ENCODE measurements at places on chromosomes 3 and 15. TPM values are rescaled to one million over a fixed set of nuclear protein-coding genes. Genes with fewer than 3 reads are reported as not detected.

PFKFB4 gene
- 38.2 TPM for total RNA-seq

DNA sequence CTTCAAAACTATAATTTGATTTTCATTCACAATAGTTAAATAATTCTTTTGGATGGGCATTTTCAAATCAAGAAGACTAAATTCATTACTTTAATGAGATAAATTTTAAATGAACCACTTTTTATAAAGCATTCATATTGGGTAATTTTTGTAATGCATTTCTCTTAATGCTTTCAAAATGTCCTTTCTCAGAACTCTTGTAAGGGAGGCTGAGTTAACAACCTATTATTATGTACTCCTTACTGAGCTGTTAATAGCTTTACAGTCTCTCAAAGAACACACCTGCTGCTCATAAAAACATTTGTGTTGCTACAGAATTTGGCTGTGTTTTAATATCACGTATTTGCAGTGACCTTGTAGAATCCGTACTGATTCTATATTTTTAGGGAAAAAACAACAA lies 334.0 kb upstream of the ARL6 start:
- no peak for DNase-seq

GRCh38 chr3:36957862-36958686 lies 13.2 kb upstream of the TRANK1 start:
- peak; percentile 80 for DNase-seq

DNA sequence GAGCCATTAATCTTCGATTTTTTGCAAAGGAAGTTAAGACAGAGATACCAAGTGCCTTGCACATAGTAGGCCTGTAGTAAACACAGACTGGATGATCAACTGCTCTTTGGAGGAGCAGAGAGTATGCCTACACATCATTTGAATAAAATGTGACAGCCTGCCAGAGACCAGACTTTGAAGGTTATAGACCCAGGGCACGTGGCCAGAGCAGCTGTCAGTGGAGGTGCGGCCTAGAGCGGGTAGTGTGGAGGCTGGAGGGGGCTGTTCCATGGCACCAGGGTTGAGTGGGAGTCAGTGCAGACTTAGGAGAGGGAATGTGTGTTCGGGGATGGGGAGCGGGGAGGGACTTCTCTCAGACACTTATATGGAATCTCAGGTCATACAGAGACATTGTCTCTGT lies 80.8 kb downstream of the SMAD3 start:
- DNase-seq = peak; percentile 52

DNA sequence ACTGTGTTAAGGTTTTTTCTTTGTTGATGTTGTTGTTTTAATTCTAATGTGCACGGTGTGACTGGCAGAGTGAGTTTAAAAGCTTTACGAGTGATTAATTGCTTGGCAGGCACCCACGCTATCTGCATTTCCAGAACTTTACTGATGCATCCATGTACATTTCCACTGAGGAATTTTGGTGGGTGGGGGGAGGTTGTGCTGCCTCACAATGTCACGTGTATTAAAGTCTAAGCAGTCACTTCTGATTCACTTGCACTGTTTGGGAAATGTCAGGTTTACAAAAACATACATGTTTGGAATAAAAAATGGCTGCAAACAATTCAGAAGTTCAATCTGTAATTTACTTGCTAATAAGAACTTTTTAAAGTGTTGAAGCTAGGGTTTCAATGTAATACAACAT lies 38.5 kb upstream of the CTDSPL start:
- peak; percentile 27 for DNase-seq

DNA sequence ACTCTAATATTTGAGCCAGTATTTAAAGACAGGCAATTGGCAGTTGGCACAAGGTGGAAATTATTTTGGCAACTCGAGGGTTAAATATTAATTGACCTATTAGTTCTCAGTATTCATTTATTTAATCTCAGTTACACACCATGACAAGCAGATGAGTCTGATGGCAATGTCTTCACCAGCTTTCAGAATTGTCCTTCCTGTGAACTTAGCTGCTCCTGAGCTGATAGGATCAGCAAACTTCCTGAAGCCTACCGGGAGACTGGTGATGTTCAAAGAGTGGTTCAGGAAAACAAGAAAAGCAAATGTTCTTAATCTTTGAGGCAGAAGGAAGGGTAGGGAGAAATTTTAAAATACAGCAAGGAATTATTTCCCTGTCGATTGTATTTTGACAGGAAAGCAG lies 522.2 kb downstream of the SOX2 start:
- no peak for DNase-seq

MYH15 gene
- total RNA-seq = not detected

DNA sequence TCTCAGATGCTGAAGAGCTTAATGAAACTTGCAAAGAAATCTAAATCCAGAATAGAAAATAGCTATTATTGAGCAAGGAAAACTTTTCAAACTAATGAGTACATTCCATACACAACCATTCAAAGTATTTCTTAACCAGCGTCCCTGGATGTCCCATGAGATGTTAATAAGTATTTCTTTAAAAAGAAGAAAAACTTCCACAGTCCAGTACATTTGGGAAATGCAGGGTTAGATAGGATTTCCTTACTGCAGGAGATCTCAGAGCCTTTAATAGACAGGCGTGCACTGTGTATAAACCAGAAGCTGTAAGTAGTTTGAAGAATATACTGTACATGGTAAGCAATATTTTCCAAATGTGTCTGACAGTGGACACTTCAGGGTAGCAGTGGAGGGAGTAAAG lies 29.6 kb upstream of the BHLHE40 start:
- peak; percentile 42 for DNase-seq

SNX22 gene
- total RNA-seq = 0.17 TPM

DNA sequence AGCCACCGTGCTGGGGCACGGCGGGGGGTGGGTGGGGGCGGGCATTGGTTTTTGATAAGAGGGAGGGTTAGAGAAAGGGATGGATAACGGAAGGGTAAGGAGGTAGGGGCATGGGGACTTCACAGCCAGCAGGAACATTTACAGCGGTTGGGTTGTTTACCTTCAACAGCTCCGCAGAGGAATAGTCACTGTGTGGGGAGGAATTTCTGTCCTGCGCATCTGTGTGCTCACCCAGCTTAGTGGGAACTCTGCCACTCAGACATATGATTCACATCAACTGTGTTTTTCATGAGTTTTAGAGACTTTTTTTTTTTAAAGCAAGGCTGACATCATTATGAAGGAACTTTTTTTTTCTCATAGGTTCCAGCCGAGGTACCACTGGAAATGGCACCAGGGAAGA lies 19.6 kb downstream of the CHRD start:
- DNase-seq = peak; percentile 82

TRH gene
- not detected for total RNA-seq

DNA sequence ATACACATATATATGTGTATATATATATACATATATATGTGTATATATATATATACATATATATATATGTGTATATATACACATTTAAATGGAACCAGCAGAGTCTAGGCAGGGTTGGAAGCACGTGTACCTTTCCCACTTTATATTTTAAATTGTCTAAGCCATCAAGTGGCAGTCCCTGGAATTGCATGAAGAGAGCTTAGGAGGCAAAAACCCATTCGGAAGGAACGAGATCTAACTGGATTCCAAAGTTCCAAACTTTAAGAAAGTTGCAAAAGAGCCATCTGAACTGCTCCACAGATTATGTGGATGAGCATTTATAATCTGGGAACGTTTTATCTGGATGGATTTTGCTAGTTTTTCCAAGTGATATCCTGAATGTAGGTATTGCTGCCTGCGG lies 186.5 kb downstream of the FOXP1 start:
- peak; percentile 51 for DNase-seq

DNA sequence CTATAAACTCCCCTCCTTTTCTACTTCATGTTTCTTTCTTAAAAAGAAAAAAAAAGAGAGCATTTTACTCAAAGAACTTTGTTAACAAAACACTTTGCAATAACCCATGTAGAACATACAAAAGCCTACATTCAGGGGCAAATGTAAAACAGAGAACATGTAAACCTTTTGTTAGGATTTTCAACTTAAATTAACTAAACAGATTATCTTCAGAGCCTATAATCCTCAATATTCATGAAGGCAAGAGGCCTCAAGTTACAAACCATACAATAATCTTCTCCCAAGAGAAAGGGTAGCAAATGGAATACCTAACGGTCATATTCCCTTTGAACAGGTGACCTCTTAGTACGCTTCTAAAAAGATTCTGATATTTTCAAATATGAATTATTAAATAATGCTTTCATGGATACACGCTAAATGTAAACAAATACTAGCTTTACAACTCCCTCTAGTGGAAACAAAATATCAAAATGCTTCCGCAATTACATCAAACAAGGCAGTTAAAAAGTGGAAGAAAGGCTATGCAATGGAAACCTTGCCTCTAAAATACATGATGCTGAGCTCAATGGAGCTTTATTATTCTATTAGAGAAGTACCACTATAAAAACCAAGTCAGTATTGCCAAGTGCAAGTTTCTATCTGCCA lies 9.9 kb downstream of the CEP152 start:
- DNase-seq = peak; percentile 50

CADPS gene
- not detected for total RNA-seq

TMEM43 gene
- total RNA-seq = 76.2 TPM

- no peak for DNase-seq
These were observed 66.5 kb downstream of the PLXNA1 start for GRCh38 chr3:127049393-127049792.

FAM81A gene
- total RNA-seq = 1.4 TPM

MAGI1 gene
- 30.5 TPM for total RNA-seq

DNA sequence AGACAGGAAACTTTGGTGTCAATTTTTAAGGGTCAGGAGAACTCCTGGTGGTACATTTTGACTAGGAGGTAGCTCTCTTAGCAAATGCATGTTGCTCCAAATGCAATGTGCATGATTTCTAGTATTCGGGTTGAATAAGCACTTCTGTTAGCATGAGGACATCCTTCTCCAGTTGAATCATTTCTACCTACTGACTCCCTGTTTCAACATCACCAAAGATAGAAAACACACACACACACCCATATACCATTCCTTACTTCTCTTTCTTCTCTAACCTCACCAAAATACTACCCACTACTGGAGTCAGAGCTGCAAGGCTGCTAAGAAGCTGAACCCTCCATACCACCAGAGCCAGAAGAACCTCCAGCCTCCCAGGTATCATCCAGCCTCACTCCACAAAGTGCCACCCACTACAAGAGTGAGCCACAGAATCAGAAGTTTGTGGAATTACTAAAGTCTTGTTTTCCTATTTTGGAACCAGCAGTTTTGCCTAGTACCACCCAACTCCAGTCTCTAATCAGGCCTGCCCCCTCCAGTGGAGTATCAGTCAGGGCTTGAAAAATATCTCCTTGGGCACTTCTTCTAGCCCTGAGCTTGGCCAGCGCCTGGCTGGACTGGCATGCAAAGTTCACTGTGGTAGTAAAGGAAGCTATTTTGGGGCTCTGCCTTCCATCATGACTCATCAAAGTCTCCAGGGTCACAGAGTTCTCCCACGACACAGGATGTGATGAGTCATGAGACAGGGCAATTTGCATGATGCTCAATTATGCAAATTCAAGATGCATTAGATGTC lies 110.3 kb downstream of the CYP19A1 start:
- DNase-seq = peak; percentile 85

FAM174B gene
- total RNA-seq = 8.7 TPM

IL17RE gene
- 1.3 TPM for total RNA-seq

DNA sequence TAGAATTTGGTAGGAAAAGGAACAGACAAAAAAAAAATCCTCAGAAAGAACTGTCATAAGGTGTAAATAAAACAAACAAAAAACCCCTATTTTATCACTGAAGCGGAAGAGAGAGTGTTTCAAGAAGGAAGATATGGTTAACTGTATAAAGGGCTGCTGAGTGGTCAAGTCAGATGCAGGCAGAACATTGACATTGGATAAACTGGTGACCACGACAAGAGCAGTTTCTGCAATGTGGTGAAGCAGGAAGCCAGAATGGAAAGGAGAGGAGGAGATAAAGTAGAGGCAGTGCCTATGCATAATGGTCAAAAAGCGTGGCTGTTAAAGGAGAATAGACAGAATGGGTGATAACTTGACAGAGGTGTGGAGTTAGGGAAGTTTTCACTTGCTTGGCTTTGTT lies 75.3 kb downstream of the CYP19A1 start:
- no peak for DNase-seq

DNA sequence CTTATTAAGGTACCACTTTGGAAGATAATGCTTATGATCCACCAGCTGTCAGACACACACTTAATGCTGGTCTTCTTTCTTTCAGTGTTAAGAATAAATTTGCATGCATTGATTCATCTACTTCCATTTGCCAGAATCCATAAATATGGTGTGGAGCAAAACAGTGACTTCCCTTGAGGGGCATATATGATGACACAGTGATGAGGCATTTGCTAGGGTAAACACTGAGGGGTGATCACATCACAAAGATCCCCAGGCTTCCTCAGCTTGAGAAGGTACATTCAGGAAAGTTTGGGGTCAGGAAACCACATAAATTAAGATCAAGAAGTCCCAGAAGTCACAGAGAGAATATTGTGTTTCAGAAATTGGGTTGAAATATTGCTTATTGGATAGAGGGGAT lies 9.9 kb upstream of the ZBED2 start:
- no peak for DNase-seq

GABRA5 gene
- total RNA-seq = not detected

- no peak for DNase-seq
These were observed 193.6 kb upstream of the IL12A start for GRCh38 chr3:159795042-159795441.

DNA sequence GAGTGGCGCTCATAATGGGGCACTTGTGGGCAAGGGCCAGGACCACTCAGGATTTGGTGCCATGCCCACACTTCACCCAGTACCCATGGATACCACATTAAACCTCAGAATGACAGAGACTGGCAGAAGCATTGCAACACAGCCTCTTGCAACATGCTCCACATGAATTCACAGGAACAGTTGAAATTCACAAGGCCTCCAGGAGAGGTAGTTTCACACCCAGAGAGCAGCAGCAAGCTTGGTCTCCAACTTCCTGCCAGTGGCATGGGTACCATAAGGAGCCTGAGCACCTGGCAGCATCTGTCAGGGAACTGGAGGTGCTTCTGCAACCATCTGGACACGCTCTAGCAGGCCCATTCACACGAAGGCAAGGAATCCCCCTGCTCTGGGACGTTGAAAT lies 101.0 kb downstream of the OSBPL10 start:
- peak; percentile 97 for DNase-seq

DNA sequence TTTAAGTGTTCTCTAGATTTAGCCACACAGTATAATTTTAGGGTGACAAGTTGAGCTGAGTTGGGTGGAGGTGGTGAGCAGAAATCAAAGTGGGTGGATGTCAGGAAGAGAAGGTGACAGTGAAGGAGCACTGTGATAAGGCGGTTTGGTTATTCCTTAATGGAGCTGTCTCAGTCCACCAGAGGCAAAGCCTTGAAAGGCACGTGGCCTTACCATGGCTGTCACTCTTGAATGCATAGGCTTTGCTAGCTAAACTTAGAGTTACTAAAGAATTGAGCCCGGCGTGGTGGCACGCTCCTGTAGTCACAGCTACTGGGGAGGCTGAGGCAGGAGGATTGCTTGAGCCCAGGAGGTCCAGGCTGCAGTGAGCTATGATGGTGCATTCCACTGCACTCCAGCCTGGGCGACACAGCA lies 560 bp upstream of the TTLL13 start:
- no peak for DNase-seq

C3orf20 gene
- not detected for total RNA-seq

- DNase-seq = peak; percentile 95
These were observed 109.7 kb upstream of the GADL1 start for GRCh38 chr3:31004025-31004678.

All from renal cortical epithelial cell (primary cell).